ENCODE measurements at places on chromosomes 12 and 14. TPM values are rescaled to one million over a fixed set of nuclear protein-coding genes. Genes with fewer than 3 reads are reported as not detected.

The LIN7A gene
- total RNA-seq, result not detected

The VTI1B gene
- 71.1 TPM for total RNA-seq

The FGF23 gene
- total RNA-seq, result not detected

The SMCO2 gene
- not detected for total RNA-seq

The KCNMB4 gene
- total RNA-seq, result 0.67 TPM

The SMCO3 gene
- not detected for total RNA-seq

The MYF5 gene
- not detected for total RNA-seq

- no peaks in the 10 kb centered on the region for H3K27me3 ChIP-seq
- H3K27ac ChIP-seq, result peak overlapping the region; percentile 26
Measured at GRCh38 chr12:110002676-110003515, 3.7 kb downstream of the ANKRD13A start.

DNA sequence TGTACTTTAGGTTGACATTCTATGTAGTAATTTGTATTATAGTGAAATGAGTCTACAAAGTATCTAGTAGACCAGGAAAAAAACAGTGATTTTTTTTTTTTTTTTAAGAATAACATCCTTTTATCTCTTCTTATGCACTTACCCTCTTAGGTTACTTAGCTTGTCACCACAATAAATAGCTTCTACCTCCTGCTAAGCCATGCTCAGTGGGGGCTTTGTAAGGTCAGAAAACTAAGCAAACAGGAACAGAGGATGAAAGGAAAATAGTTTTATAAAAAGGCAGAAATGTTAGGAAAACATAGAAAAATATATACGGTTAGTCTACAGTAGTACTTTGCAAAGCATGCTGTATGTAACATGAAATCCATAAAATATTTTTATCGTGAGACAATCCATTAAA is 385.3 kb upstream of the ATXN7L3B start:
- no peaks in the 10 kb centered on the region for H3K4me1 ChIP-seq
- no peaks in the 10 kb centered on the region for H3K27me3 ChIP-seq
- no peak overlapping the region for H3K27ac ChIP-seq

DNA sequence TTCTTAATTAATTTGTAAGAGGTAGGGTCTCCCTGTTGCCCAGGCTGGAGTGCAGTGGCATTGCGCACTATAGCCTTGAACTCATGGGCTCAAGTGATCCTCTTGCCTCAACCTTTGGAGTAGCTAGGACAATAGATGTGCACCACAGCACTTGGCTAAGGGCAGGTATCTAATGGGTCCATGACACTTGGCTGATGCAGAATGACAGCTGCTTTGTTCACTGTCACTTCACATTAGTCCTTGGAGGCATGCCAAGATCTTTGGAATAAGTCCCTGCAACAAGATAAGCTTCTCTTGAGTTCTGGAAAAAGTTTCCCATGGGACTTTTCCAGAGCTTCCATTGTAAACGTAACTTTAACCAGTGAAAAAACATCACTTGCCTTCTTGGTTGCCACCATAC is 23.4 kb downstream of the COQ6 start:
- DNase-seq, result no peak
- H3K4me1 ChIP-seq, result no peaks in the 10 kb centered on the region
- H3K27ac ChIP-seq, result no peak overlapping the region
- H3K36me3 ChIP-seq, result peaks cover 3% of the 10 kb centered on the region
- H3K27me3 ChIP-seq, result no peaks in the 10 kb centered on the region
- no peak overlapping the region for H3K4me3 ChIP-seq

DNA sequence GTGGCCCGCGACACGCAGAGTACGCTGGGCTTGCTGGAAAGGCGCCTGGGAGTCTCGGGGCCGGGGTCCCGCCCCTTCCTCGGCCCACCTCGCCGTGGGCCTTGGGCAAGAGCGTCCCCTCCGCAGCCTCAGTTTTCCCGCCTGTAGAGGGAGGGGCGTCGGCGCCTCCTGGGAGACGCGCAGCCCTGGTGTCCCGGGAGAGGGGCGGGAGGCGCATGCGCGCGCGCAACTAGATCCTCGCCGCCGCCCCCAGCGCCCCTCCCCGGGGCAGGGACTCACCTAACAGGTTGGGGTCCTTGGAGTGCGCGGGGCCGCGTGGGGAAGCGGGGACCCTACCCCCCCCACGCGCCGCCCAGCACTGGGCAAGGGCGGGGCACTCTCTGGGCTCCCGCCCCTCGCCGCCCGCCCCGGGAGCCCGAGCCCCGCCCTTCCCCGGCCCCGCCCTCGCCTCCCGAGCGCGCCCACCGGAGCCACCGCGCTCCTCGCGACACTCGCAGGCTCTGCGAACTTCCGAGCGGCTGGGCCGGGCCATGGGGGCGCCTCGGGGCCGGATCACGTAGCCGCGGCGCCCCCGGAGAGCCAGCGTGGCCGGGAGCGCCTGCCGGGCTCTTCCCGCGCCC is at the start of gene KIF26A:
TSS of gene KIF26A (plus strand) at position 490 of the 620 bp plus-strand sequence. CDS start 136 bp downstream, outside the sequence.
- no peak for DNase-seq
- no peaks in the 10 kb centered on the region for H3K36me3 ChIP-seq
- H3K4me3 ChIP-seq, result peak within 1 kb of the TSS; percentile 24
- H3K27ac ChIP-seq, result no peak within 1 kb of the TSS

DNA sequence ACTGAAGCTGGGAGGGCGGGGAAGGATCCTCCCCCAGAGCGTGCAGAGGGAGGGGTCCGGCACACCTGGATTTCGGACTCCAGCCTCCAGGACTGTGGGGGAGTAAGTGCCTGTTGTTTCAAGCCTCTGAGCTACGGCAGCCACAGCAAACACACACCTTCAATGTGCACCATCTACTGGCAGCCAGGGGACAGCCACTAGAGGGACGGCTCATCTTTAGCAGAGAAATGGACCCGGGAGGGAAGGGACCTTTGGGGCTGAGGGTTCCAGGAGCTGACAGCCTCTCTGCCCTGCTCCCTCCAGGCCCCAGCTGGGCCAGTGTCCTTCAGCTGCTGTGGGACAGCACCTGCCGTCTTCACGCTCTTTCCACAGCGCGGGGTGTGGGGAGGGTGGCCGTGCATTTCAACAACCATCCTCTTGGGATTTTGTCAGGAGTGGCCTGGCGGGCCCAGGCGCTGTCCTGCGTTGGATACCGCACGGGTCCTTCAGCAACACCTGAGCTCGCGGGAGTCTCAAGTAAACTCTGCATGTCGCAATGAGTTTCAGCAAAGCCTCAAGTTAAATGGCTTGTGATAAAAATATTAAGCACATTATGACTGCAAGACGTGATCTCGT is 209.2 kb upstream of the C14orf180 start:
- H3K27me3 ChIP-seq, result no peaks in the 10 kb centered on the region
- H3K4me1 ChIP-seq, result peaks cover 8% of the 10 kb centered on the region
- H3K36me3 ChIP-seq, result no peaks in the 10 kb centered on the region

- no peaks in the 10 kb centered on the region for H3K36me3 ChIP-seq
- H3K4me1 ChIP-seq, result no peaks in the 10 kb centered on the region
- no peak for DNase-seq
Measured at GRCh38 chr12:19706936-19707335, 267.6 kb downstream of the AEBP2 start.

DNA sequence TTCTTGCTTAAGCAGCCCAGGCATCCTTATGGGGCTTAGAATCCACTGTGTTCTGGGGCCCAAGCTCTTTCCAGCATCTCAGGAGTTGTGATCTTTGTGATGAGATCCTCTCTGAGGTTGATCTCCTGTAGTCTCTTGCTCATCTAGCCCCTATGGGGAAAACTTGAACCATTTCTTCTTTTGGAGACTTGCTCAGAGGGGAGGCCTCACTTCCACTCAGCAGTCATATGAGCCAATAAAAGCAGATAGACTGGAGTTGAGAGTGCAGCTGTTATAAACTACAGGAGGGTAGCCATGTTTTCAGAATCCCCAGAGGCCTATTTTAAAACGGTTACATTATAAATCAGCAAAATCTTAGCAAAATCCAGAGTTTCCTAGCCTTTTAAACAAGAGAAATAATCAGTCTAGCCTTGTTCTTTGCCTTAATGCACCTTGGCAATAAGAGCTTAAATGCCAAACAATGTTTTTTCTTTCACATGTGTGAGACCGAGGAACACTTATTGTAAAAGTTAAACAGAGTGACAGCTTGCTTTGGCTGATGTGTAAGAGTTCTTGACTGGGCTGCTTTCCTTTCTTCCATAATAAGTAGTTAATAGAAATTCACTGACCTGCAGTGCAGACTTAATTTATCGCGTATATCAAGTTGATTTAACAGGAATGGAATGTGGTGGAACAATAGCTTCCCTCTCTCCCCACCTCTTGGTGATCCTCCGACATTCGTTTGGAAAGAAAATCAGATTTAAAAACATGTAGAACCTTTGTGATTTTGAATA is 168.3 kb downstream of the NEDD1 start:
- H3K4me3 ChIP-seq, result no peak overlapping the region
- DNase-seq, result no peak
- no peak overlapping the region for H3K27ac ChIP-seq
- H3K4me1 ChIP-seq, result no peaks in the 10 kb centered on the region
- H3K27me3 ChIP-seq, result no peaks in the 10 kb centered on the region

DNA sequence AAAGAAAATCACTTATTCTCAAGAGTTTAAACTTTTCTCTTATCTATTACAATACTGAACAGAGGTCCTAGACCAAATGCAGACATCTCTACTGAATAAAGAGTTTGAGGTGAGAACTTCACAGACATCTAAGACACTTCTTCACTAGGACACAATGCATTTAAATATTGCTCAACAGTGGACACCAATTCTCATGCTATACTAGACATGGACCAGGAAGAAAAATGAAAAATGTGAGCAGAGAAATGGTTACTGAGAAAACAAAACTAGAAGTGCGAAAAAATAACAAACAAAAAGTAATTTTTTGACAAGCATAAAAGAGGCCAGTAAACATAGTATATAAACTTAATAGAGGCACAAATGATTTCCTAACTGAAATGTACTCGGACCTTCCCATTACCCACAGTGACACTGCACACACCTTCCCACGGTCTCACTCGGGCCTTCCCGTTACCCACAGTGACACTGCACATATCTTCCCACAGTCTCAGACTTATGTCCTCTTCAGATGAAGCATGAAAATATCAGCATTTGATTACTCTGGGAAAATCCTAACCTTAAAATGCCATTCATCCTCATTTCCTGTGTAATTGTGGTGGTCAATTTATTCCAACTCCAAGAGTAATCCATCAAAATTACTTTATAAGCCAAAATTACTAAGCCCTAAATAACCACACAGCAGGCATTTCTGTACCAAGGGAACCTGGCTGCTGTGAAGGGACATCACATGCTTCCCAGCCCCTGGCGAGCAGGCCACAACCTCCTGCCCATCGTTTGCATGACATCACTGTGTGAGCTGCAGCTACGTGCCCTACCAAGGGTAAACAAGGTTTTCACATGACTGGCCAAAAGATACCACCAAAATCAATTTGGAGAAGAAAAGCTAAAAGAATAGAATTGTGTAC is 6.4 kb downstream of the SLC15A4 start:
- H3K4me1 ChIP-seq, result peaks cover 42% of the 10 kb centered on the region
- H3K36me3 ChIP-seq, result peaks cover 9% of the 10 kb centered on the region
- no peaks in the 10 kb centered on the region for H3K27me3 ChIP-seq
- H3K27ac ChIP-seq, result no peak overlapping the region

- no peak overlapping the region for H3K4me3 ChIP-seq
- H3K4me1 ChIP-seq, result no peaks in the 10 kb centered on the region
Measured at GRCh38 chr14:102278631-102278935, 26.4 kb downstream of the MOK start.

DNA sequence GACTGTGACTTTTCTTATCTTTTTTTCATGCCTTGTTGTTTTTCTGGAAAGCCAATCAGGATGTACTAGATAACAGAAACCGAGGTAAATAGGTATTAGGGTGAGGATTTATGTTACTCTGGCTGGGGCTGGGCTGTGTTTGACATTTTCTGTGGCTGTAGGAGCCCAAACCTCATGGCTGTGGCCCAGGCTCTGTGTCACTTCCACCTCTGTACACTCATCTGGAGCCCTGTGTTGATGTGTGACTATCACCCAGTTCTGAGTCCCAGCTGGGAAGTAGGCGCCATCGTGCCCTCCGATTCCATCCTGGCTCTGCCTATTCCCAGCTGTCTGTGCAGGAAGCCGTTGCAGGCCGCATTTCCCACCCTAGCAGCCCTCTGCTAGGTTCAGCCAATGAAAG is 1.6 kb upstream of the HHIPL1 start:
- H3K4me3 ChIP-seq, result no peak overlapping the region
- DNase-seq, result no peak
- peaks cover 5% of the 10 kb centered on the region for H3K27me3 ChIP-seq
- no peaks in the 10 kb centered on the region for H3K36me3 ChIP-seq

GRCh38 chr12:2588345-2588744 is 206.4 kb upstream of the FKBP4 start:
- peaks cover under 1% of the 10 kb centered on the region for H3K4me1 ChIP-seq
- no peak for DNase-seq
- H3K36me3 ChIP-seq, result no peaks in the 10 kb centered on the region
- H3K27ac ChIP-seq, result no peak overlapping the region

DNA sequence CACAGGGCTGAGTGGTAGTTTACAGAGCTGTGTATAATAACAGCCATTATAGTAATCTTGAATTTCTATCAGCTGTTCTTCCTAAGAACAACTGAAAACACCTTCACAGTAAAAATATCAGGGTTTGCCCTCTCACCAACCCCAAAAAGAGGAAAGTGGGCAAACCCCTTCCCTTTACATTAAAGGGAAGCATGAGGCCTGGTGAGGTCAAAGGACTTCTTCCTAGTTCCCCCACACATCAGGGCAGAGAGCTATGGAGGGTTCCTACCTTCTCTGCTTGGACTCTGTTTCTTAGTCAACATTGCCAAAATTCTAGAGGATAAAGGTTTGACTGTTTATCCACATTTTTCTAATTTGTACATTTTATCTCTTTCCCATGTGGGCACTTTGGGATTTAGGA is 4.4 kb upstream of the RPAP3 start:
- peaks cover 30% of the 10 kb centered on the region for H3K4me1 ChIP-seq
- no peaks in the 10 kb centered on the region for H3K27me3 ChIP-seq
- H3K4me3 ChIP-seq, result no peak overlapping the region

- no peaks in the 10 kb centered on the region for H3K27me3 ChIP-seq
- no peak overlapping the region for H3K27ac ChIP-seq
- H3K4me3 ChIP-seq, result no peak overlapping the region
- no peaks in the 10 kb centered on the region for H3K36me3 ChIP-seq
Measured at GRCh38 chr12:11615481-11615880, 34.0 kb upstream of the ETV6 start.
